ENCODE measurements at places on chromosomes 7 and 10.

DNA sequence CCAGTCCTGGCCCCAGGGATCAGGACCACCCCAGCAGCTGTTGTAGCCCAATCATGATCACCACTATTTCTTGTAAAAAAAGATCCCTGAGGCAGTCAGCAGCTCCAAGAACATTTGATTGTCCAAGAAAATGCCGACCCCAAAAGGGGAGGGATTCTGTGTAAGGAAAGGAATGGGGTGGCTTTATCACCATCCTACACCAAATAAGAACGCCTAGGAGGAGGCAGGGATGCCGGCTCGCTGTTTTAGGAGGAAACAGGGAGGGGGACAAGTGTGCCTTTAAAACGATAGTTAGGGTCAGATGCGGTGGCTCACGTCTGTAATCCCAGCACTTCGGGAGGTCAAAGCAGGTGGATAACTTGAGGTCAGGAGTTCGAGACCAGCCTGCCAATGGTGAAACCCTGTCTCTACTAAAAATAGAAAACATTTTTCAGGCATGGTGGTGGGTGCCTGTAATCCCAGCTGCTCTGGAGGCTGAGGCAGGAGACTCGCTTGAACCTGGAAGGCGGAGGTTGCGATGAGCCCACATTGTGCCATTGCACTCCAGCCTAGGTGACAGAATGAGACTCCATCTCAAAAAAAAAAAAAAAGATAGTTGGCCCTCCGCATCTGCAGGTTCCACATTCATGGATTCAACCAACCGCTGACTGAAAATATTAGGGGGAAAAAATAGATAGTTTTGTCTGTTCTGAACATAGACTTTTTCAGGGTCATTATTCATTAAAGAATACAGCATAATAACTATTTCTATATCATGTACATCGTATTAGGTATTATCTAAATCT is 63.6 kb downstream of the PDIA4 start:
- no peak for DNase-seq

- DNase-seq, result no peak
Measured at GRCh38 chr10:69295027-69295636, 16.8 kb downstream of the HK1 start.

DNA sequence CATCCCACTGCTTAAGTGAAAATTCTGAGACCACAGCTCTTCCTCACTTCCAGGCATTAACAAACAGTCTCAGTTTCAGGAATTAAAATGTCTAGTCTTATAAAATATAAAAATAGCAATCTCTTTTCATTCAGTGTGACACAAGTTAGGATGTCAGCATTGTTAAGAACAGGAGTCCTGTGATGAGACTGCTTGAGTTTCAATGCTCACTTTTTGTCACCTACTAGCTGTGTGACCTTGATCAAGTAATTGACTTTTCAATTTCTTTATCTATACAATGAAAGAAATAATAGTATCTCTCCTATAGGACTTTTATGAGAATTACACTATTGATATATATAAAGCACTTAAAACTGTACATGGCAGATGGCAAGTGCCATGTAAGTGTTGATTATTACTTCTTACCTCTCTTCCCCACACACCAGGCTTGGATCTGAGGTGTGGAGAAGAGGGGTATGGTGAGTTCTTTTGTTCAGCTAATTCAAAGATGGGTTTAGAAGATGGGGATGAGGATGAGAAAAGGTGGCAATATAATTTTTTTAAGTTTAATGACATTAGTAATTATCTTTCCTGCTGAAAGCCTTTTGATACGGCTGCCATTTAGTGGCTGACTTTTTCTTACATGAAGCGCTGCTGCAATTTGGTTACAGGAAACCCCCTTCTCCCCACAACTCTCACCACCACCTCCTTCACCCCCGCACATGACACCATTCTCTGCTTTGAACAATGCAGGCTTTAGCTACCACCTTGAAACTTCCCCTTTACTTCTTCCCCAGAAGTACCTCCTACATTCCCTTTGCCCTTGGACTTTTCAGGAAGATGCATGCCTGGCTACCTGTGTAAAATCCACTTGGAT is 20.8 kb upstream of the HYAL4 start:
- peak; percentile 38 for DNase-seq

- no peak for DNase-seq
Measured at GRCh38 chr7:1713502-1714484, 43.7 kb downstream of the ELFN1 start.

GRCh38 chr7:51236470-51237132 is 80.0 kb downstream of the COBL start:
- DNase-seq, result no peak

GRCh38 chr7:48217753-48218152 is 46.5 kb downstream of the ABCA13 start:
- no peak for DNase-seq

DNA sequence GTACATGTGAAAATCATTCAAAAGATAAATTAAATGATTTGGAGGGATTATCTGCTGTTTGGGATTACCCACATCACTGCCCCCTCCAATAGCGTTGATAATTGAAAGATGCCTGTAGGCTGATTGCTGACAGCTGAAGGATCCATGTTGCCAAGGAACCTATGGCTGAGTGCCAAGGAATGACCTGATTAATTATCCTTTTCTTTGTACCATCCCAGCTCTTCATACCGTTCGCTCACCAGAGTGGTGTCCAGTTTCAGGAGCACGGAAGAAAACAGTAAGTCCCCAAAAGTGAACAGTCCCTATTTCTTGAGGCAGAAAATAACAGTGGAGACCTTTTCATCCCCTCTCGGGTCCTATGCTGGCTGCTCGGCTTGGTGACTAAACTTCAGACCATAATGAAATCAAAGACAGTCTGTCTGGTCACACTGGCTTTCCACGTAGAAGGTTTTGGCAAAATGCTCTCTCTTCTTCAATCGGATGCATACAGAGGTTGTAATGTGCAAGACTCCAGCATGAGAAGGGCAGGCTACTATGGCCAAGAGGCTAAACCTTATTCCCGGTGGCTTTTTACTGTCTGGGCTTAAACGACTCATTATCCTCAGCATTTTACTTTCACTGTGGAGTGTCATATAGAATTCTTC is 108.8 kb downstream of the SPAG6 start:
- DNase-seq, result no peak

- DNase-seq, result no peak
Measured at GRCh38 chr7:22979861-22980260, 34.1 kb downstream of the HYCC1 start.

DNA sequence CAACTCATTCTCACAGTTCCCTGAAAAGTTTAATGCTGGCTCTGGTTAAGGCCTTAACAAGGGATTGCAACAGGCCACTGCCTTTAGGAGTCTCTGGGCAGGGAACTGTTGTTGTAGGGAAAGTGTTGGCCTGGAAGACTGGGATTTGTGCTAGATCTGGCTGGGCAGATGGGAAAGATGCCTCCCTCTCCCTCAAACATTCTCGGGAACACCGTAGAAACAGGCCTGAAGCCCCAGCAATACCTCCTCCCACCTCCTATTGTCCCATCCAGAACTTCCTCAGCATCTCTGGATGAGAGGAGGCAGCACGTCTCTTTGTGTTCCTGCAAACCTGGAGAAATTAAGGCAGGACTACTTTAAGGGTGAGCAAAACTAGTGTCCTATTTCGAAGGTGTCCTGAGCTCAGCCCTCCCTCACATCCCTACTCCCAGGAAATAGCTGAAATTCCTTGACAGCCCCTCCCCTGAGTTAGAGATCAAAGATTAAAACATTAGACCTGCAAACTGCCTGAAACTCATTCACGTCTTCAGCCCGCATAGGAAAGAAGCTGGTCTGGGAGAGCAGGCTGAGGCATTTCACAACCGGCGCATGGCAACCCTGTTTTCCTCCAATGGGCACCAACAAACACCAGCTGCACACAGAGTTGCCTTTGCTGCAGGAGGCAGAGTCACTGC is 10.9 kb upstream of the MAP3K8 start:
- DNase-seq, result no peak

- no peak for DNase-seq
Measured at GRCh38 chr10:92045641-92046106, 122.1 kb downstream of the BTAF1 start.

DNA sequence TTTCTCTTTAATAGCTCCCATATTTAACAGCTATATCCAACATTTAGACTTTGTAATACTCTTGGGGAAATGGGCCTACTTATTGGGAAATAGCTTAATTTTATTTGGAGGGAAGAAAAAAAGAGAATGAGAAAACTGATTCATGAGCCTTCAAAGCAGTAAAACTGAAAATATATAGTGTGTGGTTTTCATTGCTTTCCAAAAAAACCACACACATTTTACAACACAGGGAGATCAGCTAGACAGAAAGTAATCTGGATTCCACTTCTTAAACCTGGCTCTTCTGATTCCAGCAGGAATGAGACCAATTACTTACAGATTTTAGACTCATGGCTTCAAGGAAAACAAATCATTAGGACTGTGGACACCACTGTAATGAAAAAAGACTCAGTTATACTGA is 48.7 kb downstream of the CH25H start:
- DNase-seq, result no peak

DNA sequence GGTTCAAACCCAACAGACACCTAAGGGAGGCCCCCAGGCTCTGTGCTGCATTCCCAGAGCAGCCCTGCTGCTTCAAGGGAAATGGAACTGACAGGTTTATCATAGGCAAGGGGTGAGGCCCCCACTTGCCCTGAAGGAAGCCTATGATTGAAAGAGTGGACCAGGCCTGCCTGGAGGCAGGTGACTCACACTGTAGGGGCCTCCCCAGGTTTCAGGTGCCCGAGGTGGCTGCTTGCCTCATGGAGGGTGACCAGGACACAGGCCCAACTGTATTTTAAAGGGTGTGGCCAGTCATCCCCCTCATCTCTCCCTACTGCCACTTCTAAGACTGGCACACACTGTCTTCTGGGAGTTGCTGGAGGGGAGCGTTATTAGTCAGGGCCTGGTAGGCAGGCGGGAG is 85.4 kb downstream of the ATXN7L1 start:
- DNase-seq, result no peak

DNA sequence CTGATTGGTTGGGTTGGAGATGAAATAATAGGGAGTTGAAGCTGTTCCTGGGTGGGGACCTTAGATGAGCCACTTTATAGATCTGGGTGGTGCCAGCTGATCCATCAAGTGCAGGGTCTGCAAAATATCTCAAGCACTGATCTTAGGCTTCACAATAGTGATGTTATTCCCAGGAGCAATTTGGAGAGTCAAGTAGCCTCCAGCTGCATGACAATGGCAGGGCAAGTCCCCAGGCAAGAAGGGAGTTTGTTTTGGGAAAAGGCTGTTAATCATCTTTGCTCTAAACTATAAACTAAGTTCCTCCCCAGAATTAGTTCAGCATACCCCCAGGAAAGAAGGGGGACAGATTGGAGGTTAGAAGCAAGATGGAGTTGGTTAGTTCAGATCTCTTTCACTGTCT is 47.7 kb upstream of the WAPL start:
- DNase-seq, result no peak

DNA sequence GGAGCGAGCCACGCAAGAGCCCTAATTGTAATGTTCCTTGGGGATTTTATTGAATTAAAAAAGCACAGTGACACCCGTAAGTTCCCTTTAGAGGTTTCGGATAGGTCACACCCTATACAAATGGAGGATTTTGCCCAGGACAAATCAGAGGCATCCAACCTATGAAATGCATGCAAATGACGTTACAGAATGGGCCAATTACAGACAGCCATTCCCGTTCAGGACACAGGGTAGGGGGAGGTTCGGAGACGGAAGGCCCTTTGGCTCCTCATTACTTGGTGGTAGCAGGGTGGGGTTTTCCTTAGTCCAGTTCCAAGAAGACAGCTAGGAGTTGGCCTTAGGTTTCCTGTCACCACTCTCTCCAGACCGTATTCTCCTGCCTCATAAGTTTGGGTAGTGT is 754.1 kb downstream of the IPMK start:
- no peak for DNase-seq

- DNase-seq, result no peak
Measured at GRCh38 chr10:130351466-130352290, 215.5 kb downstream of the GLRX3 start.

GRCh38 chr7:78253850-78254725 is 455.5 kb downstream of the PHTF2 start:
- no peak for DNase-seq

Data from naive thymus-derived CD4-positive, alpha-beta T cell (primary cell).